Vagina (tissue), 2 donors: ENCODE measurements at places on chromosomes 5 and 9. TPM values are rescaled to one million over a fixed set of nuclear protein-coding genes. Genes with fewer than 3 reads are reported as not detected.

- no peak for DNase-seq
These were observed 74.0 kb downstream of the MACROH2A1 start for GRCh38 chr5:135324897-135325650.

FAM169A gene
- total RNA-seq = 0.98 TPM

- no peak for DNase-seq
These were observed 752.9 kb upstream of the SEMA6A start for GRCh38 chr5:117327511-117327910.

DNA sequence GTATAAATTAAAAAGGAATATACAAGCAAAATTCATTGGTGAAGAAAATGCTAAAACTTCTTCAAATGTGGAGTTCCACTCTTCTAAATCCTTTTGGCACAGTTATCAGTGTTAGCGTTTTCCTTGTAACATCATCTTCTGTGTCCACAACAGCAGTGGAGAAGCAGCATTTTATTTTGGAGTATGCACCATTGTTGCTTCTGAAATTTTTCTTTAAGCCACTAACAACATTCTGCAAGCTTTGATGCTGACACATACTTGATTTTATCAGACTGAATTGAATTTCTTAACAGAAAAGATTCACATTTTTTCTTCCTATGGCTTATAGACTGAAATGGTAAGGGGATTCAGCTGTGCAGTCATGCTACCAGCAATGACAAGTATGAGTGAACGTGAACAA is 60.8 kb upstream of the PTGER4 start:
- DNase-seq = no peak

GBGT1 gene
- total RNA-seq = 27.0 TPM

DNA sequence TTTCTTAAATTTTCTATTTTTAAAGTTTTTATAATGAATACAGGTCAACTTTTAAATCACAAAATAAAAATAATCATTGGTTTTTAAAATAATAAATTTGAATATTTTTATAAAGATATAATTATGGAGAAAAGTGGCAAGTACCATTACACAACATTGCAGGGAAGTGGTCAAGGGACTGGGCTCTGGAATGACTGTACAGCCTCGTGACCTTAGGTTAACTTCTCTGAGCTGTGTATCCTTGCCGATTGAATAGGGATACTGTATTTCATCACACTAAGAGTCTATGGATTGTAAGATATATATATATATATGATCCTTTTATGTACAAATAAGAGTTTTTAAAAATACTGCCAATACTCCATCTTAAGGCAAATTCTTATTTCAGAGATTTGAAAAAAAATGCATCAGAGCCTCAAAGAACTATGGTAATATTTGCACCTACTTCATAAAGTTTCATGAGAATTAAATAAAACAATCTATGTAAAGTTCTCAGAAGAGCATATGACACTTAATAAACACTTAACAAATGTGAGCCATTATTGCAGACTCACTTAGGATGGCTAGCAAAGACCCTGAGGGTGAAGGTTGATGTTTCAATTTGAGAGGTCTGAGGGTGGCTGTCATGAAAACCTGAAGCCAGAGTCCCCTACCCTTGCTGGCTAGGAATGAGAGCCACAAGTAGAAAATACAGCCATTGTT is 136.5 kb downstream of the CCDC192 start:
- DNase-seq = no peak

DNA sequence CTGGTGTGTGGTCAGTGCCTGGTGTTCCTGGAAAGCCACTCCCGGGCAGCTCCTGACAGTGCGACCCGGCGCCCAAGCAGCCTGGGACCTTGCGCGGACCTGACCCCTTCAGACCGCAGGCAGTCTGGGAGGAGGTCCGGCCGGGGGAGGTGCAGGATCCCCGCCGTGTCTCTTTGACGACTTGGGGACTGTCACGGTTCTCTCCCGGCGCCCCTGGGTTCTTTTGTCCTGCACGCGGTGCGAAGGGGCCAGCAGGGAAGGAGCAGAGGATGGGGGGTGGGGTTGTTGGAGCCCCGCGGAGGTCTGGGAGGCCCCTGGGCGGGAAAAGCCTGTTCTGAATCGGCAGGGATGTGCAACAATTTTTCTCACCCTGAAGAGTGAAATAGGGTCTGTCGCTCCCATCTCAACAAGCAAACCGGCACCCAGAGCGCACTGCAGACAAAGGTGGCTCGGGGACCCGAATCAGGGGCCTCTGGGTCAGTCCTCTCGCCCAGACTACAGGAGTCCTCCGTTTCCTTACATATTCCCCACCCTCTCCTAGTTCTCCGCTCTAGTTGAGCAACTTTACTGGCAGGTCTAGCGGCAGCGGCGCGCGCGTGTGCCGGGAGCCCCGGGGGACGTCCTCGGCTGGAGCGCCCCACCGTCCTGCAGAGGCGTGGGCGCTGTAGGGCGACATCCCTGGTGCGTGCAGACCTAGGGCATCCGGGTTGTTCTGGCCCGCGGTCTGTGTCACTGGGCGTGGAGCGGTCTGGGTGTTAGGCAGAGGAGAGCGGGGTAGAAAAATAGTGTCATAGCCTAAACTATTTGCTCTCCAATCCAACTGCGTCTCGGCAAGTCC is 1.2 kb downstream of the VCAN start:
- DNase-seq = no peak

DNA sequence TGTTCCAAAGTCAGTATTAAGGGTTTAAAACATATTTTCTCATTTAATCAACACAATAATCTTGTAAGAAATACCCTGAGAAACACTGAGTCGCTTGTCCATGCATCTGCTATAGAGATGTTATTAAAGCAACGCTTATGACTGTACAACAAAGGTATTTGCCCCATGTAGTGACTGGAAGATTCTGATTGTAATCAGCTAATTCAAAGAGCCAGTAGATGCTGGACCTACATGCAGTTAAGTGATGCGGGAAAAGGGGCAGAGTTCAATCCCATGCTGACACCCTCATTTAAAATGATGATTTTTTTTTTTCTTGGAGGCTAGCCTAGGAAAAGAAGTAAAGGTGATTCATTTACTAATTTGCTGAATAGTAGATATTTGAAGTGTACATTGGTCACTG is 149.3 kb upstream of the MTAP start:
- DNase-seq = no peak

CER1 gene
- not detected for total RNA-seq

GRCh38 chr5:59097712-59098111 is 514.8 kb downstream of the RAB3C start:
- no peak for DNase-seq

GRCh38 chr9:137352511-137353222 is 50.6 kb upstream of the NRARP start:
- DNase-seq = no peak

CNTNAP3 gene
- total RNA-seq = 14.7 TPM

DNA sequence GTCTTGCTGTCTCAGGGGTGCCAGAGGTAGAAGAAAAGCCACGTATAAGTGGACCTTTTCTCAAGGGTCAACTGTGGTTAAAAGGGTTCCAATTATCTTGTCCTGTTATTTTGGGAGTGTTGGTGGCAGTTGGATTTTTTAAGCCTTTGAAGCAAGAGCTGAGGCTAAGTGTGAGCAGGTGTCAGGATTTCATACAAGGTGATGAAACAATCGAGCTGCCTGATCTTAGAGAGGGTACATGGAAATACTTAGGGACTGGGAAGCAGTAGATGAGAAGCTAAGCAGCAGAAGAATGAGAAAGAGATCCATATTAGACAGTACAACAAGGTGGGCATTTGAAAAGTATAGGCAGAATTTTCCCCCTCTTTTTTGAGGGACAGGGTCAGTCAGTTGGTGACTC is 23.6 kb downstream of the FOCAD start:
- no peak for DNase-seq

GRCh38 chr9:113220467-113221002 is 542 bp downstream of the FKBP15 start:
- no peak for DNase-seq
